Kidney epithelial cell (primary cell): ENCODE measurements at places on chromosomes 1 and 21.

DNA sequence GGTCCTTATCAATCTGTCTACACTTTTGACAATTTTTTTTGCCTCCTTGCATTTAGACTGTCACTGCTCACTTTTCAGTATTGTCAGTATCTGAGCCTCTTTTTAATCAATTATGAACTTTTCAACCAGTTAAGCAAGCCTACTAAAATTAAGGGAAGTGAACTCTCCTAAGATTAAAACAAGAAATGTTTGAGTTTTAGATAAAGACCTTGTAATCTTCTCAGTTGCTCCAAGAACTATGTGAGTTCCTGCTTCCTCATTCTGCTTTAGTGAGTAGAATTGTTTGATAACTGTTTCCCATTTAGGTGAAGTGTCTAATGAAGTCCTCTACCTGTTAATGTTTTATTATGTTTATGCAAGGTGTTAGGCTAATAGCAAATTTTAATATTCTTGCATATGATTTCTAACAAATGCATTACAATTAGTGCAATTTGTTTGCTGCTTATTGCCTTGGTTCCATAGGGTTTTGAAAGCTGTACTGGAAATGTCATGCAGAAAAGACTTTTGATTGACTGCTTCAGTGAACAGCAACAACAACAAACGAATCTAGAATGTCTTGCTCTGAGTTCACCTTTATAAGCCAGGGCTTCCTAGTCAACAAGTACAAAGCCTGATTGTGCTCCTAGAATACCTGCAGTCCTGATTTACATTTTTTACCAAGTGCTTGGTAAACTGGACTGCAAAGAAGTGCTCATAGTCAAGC is 40.9 kb downstream of the PLA2G4A start:
- DNase-seq = no peak

DNA sequence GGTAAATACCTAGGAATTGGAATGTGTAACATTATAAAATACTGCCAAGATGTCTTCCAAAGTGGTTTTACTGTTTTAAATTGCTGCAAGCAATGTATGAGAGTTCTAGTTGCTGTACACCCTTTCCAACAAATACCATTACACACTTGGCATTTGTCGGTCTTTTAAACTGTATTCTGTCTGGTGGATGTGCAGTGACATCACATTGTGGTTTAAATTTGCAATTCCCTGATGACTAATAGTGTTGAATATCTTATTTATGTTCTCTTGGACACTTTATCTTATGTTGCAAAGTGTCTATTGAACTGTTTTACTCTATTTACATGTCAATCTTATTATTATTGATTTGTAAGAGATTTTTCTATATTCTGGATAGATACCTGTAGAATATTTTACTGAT is 561.2 kb upstream of the B3GALT2 start:
- no peak for DNase-seq

- no peak for DNase-seq
These were observed 858.0 kb downstream of the USP25 start for GRCh38 chr21:16587681-16588375.

- DNase-seq = no peak
These were observed 491.6 kb upstream of the C1orf87 start for GRCh38 chr1:60564916-60565750.

- no peak for DNase-seq
These were observed 23.3 kb downstream of the ACOT11 start for GRCh38 chr1:54571326-54571725.

DNA sequence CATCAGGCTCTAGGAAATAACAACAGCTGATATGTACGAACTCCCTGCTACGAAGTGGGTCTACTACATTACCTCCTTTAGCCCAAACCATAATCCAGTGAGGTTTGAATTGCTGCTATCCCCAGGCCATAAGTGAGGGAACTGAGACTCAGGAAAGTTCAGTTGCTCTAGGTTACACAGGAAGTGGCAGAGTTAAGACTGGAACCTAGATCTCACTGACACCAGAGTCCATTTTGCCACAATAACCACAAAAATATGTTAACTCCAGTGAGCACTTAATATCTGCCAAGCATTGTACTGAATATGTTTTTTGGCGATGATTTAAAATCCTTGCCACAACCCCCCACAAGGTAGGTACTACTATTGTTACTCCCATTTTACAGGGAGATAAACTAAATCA is 8.9 kb upstream of the TADA1 start:
- DNase-seq = no peak

DNA sequence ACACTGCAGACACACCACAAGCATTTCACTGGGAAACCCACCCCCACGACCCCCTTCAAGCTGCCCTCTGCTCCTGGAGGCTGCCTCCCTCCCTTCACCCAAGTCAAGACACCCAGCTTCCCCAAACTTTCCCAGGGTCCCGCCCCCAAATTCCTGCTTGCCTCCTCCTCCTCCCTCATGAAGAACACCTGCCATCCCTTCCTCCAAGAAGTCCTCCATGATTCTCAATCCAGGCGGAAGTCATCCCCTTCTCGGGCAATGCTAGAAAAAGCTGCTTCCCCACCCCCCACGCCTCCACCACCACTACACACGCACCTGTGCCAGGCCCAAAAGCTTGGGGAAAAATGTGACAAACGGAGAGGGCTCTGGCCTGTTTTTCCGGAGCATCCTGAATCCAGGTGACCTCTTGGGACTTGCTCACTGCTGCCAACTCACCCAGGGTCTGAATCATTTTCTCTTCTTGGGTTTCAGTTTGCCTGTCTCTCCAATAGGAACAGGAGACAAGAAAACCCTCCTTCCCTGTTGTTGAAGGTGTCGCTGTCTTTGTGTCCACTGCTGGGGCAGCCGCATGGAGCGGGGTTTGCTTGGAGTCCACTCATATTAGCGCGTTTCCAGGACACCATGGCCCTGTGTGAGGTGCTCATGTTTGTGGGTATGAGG is 101.0 kb upstream of the CASZ1 start:
- no peak for DNase-seq

DNA sequence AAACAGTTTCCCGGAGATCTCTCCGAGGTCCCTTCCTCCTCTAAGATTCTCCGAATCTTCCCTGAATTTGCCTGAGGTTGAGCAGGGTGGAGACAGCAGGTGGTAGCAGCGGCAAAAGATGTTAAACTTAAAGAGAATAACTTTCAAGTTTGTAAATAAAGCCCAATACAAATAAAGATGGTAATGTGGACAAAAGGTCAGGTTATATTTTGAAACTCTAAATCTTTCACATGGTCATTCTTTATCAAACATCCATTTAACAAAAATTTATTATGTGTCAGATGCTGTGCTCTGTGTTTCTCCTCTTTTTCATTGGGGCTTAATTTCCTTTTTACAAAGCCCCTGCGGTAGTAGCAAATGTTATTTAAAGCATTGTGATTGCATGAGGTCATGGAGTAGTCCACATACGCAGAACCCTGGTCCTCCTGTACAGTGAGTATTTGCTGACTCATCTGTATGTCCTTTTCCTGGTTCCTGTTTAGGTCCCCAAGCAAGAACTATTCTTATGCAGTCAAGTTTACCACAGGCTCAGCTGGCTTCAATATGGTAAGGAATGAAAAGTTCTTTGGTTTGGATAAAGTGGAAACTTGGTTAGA is 119.2 kb downstream of the ITSN1 start:
- peak; percentile 98 for DNase-seq

DNA sequence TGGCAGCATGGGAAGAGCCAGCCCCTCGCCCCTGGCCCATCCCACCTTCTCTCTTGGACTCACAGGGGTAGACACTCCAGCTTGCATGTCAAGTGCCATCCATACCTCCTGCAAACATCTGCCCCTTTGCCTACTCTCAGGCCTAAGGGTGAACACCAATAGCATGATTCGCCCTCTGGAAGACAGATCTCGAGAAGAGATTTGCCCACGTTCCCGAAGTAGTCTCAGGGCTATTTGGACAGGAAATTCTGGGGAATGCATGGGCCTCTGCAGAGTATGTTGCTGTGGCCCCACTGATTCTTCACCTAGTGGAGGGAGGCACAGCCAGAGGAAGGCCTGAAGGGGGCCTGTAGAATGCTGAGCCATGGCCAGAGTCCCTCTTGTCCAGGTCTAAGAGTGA is 29.8 kb upstream of the DNASE2B start:
- DNase-seq = no peak

- no peak for DNase-seq
These were observed 11.7 kb upstream of the MCOLN3 start for GRCh38 chr1:85060038-85060437.

- DNase-seq = no peak
These were observed 3.6 kb downstream of the CACNA1S start for GRCh38 chr1:201108614-201109013.

- no peak for DNase-seq
These were observed 28.5 kb upstream of the ABCG1 start for GRCh38 chr21:42190486-42190863.

DNA sequence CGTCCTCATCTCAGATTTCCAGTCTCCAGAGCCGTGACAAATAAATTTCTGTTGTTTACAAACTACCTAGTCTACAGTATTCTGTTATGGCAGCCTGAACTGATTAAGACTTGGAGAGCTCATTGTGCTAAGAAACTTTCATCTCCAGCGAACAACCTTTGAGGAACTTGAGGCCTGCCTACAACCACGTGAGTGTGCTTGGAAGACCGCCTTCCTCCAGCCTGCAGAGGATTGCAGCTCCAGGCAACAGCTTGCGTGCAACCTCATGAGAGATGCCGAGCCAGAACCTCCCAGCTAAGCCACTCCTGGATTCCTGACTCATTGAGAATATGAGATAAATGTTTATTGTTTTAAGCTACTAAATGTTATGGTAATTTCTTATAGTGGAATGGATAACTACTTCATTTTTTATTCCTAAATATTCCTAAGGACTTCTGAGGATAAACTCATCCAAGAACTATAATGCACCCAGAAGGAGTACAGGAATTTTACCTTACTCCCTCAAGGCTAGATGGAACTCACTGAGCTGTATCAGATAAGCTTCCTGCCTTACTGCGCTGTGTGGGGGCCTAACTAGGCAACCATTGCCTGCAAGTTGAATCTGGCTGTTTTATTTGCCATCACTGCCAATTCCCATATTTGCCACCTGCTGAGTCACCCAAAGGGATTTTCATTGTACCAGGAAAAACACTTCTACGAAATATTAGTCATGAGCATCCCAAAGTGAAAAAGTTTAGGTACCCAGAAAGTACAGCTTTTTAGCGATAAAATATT is 17.6 kb downstream of the FAM177B start:
- DNase-seq = peak; percentile 74

DNA sequence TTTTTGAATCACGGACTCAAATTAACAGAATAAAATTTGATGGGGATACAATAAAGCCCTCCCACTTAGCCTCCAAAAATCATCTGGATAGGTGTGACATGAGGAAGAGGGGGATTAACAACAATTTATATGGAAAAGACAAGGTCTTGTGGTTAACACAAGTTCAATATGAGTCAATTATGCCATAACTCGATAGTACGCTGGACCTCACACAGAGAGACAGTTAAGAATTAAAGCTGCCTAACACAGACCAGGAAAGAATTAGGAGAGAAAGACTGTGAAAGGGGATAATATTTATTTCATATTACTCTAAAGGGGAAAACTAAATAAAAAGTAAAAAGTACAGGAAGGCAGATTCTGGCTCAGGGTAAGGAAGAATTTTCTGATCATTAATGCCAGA is 243.7 kb upstream of the LYPLAL1 start:
- DNase-seq = no peak

GRCh38 chr1:215890438-215890837 is 323.3 kb downstream of the KCTD3 start:
- no peak for DNase-seq

DNA sequence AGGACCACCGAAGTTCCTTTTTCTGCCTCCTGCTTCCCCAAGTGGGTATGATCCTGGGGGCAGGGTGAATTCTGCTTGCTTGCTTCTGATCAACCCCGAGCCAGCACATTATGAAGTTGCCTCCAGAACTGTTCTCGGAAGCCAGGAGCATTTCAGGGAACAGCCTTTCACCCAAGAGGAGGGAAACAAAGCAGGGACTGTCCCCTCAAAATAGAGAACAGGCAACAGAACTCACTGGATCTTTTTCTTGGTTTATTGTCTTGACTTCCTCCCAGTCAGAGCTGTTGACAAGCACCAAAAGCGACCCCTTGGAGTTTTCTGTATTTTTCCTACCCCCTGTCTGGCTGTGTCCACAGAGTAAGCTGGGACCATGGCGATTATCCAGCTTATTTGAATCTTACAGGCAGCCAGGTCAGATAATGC is 258.3 kb upstream of the SGIP1 start:
- no peak for DNase-seq

DNA sequence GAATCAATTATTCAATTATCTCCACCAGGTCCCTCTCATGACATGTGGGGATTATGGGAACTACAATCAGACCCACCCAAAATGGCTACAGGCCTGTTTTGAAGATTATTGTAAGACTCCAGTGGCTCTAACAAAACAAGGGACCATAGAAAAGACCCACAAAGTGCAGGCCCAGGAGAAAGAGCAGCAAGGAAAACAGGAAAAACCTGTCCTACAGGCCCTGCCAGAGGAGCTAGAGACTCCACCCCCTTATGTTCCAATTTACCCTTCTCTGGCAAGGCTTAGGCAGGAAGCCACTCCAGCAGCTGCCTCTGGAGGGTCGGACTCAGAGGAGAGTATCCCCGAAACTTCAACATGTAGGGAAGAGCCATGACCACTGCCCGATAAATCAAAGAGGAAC is 96.5 kb downstream of the LIPI start:
- no peak for DNase-seq

GRCh38 chr1:161119092-161119903 is 1.4 kb downstream of the NIT1 start:
- no peak for DNase-seq

DNA sequence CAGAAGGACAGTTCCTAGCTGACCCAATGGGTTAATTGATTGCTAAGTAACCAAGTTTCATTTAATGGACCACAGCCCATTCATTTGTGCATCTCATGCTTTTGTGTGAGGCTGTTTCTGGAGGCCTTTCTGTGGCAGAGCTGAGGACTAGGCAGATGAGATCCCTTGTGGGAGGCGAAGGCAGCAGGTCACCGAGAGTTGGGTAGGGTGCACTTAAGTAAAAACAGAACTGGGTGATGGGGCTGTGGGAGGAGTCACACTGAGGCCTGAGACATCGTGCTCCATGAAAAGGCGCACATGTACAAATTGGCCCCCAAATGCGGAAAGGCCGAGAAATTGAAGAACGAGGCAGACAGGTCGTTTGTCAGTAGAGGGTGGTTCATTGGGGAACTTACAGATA is 60.9 kb downstream of the S100B start:
- DNase-seq = no peak

GRCh38 chr1:184632415-184633175 is 122.1 kb downstream of the EDEM3 start:
- no peak for DNase-seq

GRCh38 chr1:202056644-202057334 is 46.4 kb downstream of the ELF3 start:
- no peak for DNase-seq
